ENCODE measurements at places on chromosomes 13 and 19.

DNA sequence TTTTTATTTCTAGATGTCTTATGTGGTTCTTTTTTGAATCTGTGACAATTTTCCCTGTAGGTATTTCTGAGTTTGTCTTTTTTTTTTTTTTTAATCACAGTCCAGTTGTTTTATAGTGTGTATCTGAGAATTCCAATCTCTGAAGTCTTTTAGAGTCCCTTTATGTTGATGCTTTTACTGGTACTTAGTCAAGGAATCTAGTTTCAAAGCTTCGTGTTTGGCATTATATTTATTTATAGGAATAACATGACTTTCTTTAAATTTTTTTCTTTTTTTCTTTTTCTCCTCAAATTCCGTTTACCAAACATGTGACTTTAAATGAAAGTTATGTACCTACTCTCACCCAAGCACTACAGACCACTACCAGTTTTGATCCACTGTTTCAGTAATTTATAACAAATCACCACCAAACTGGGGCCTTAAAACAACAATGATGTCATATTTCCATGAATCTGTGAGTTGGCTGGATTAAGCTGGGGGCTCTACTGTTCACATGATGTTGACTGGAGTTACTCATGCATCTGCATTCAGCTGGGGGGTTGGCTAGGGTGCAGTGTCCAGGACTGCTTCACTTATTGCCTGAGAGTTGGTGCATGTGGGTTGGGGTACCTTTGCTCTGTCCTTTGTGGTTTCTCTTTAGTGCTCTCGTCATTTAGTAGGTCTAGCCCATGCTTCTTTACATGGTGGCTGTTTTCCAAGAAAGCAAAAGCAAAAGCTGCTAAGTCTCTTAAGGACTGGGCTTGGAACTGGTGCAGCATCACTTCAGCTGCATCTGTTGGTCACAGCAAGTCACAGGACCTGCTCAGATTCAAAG, 22.3 kb downstream of the KCTD4 start:
- no peak for DNase-seq

DNA sequence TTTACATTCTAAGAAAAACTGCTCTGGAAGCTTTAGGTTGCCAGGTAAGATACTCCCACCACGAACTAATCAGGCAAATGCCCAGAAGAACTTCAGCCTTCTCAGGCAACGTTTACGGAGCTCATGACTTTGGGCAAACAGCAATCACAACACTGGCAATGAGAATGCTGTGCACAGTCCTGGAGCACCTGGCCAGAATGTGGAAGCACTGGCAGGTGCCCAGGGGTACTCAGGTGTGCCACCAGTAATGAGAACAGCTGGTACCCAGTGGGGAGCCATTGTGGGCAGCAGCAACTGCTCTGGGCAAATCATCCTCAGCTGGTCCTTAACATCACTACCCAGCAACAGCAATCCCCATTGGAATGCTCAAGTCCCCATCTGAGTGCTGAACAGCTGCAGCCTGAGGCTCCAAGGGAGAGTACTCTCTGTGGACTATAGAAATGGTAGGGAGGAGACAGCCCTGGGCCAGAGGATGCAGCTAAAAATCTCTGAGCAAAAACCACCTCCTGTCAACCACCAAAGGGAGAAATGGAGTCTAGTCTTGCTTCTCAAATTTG, 210.0 kb downstream of the FOXO1 start:
- DNase-seq = no peak

- DNase-seq = no peak
These were observed 17.1 kb upstream of the WASF3 start for GRCh38 chr13:26540334-26540733.

- DNase-seq = no peak
These were observed 306.4 kb upstream of the ZNF507 start for GRCh38 chr19:32038961-32039360.

- no peak for DNase-seq
These were observed 82.1 kb downstream of the CHST8 start for GRCh38 chr19:33703821-33704220.

- no peak for DNase-seq
These were observed 8.5 kb downstream of the SIGLEC11 start for GRCh38 chr19:49952479-49952836.

DNA sequence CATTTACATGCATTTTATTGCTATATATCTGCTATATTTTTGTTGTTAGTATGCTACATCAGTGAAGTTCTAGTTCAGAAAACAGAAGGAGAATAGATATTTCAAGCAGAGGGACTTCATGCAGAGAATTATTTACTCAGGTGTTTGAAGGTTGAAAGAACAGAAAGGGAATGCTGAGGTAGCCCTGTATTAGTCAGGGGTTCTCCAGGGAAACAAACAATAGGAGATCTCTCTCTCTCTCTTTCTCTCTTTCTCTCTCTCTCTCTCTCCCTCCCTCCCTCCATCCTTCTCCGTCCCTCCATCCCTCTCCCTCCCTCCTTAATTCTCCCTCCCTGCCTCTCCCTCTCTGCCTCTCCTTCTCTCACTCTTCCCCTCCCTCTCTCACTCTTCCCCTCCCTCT, 114.3 kb upstream of the TDRD3 start:
- DNase-seq = no peak

GRCh38 chr13:59542303-59542702, 621.4 kb downstream of the DIAPH3 start:
- no peak for DNase-seq

- DNase-seq = no peak
These were observed 16.8 kb upstream of the ADGRE2 start for GRCh38 chr19:14795078-14795721.

- peak; percentile 48 for DNase-seq
These were observed 18.7 kb upstream of the ZNF888 start for GRCh38 chr19:52941941-52942385.

- no peak for DNase-seq
These were observed 326.3 kb downstream of the DCLK1 start for GRCh38 chr13:35804901-35805300.

GRCh38 chr19:41302624-41303351, 7.2 kb upstream of the CCDC97 start:
- peak; percentile 45 for DNase-seq

DNA sequence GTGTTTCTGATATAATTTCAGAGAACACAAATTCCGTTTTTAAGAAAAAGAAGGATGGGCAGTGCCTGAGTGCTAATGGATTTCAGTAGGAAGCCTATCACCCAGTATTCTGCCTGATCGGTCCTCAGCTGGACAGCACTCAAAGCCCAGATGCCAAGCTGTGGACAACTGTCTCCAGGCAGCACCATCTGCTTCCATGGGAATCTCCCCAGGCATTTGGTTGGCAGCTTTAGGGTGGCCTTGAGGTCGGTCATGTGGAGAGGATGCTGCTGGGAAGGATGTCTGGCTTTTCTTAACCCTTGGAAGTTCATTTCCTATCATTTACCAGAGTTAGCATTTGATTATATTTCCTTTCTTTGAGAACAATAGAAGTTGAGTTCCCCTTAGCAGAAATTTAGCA, 311.7 kb downstream of the TBC1D4 start:
- no peak for DNase-seq

- no peak for DNase-seq
These were observed 63.4 kb downstream of the INSR start for GRCh38 chr19:7230826-7231225.

- no peak for DNase-seq
These were observed 215.1 kb downstream of the DNAJC15 start for GRCh38 chr13:43238341-43239083.

GRCh38 chr19:48121909-48122371, 11.3 kb upstream of the PLA2G4C start:
- no peak for DNase-seq

GRCh38 chr13:30997697-30998096, 65.2 kb downstream of the TEX26 start:
- DNase-seq = no peak

- DNase-seq = no peak
These were observed at the start of gene GZMM for GRCh38 chr19:543910-544608. Gene GZMM (plus strand): TSS chr19:544053. CDS start chr19:544072, 19 bp downstream.

DNA sequence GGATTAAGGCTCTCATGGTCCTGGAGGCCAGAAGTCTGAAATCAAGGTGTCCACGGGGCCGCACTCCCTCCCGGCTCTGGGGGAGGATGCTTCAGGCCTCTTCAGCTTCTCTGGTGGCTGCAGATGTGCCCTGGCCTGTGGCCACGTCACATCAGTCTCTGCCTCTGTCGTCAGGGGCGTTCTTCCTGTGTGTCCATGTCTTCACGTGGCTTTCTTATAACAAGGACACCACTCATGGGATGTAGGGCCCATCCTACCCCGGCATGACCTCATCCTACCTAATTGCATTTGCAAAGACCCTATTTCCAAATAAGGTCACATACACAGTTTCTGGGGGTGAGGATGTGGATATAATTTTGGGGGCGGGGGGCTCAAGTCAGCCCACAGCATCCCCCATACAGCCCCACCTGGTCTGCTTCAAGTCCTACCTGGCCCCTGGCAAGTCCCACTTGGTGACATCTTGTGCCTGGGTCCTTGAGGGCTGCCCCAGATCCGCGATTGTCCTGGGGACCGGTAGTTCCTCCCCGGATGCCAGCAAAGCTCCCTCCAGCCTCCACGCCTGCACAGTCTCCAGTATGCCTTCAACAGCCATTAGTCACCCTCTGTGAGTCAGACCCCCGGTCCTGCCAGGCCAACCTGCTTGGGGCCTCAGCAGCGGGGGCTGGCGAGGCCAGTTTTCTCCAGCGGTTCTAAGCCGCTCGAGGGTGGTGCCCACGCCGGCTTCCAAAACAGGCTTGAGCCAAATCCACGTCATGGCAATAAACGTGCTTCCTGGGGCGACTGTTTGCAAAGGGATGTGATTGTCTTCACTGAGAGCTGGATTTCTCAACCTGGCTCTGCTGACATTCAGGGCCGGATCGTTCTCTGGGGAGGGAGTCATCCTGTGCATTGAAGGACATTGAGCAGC, 32.2 kb downstream of the MYO9B start:
- peak; percentile 74 for DNase-seq

GRCh38 chr13:67390462-67391086, 160.4 kb upstream of the PCDH9 start:
- DNase-seq = no peak

DNA sequence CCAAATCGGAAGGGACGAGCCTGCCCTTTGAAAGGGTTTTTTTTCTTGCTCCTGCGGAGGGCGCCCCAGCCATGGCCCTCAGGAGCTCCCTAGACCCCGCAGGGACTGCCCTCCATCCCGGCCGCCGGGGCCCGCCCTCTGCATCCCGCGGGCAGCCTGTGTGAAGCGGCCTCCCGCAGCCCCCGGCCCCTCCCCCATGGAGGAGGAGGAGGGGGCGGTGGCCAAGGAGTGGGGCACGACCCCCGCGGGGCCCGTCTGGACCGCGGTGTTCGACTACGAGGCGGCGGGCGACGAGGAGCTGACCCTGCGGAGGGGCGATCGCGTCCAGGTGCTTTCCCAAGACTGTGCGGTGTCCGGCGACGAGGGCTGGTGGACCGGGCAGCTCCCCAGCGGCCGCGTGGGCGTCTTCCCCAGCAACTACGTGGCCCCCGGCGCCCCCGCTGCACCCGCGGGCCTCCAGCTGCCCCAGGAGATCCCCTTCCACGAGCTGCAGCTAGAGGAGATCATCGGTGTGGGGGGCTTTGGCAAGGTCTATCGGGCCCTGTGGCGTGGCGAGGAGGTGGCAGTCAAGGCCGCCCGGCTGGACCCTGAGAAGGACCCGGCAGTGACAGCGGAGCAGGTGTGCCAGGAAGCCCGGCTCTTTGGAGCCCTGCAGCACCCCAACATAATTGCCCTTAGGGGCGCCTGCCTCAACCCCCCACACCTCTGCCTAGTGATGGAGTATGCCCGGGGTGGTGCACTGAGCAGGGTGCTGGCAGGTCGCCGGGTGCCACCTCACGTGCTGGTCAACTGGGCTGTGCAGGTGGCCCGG, 815 bp downstream of the MAP3K10 start:
- DNase-seq = no peak

- no peak for DNase-seq
These were observed 44.0 kb downstream of the SUCLA2 start for GRCh38 chr13:47957073-47957472.

DNA sequence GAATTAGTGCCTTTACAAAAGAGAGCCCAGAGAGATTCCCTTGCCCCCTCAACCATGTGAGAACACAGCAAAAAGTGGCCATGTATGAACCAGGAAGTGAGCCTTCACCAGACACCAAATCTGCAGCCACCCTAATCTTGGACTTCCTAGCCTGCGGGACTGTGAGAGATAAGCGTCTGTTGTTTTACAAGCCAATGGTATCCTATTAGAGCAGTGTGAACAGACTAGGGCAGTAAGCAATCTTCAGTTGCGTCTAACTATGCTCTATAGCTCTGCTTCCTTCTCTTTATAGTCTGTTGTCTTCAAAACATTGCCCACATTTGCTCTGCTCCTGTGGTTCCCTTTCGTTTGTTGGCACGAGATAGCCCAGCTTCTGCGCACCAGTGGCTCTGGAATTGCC, 109.5 kb upstream of the FNDC3A start:
- peak; percentile 22 for DNase-seq

GRCh38 chr19:29263305-29264135, 50.6 kb upstream of the UQCRFS1 start:
- peak; percentile 12 for DNase-seq

DNA sequence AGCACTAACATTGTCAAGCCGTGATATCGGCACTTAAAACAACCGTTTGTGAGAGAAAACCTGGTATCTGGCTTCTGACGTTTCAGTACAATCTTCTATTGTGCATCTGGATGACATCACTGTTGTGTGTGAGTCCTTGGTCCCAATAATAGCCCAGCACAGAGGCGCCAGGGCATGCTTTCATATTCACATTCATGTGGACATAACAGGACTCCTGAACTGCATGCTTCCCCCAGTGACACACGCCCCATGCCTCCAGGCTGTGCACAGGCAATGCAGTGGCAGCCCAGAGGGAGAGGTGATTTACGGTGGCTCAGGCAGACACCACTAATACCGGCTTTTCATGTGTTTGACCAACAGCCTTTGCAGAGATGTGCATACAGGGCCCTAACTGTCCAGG, 58.1 kb downstream of the MRPL57 start:
- DNase-seq = no peak

DNA sequence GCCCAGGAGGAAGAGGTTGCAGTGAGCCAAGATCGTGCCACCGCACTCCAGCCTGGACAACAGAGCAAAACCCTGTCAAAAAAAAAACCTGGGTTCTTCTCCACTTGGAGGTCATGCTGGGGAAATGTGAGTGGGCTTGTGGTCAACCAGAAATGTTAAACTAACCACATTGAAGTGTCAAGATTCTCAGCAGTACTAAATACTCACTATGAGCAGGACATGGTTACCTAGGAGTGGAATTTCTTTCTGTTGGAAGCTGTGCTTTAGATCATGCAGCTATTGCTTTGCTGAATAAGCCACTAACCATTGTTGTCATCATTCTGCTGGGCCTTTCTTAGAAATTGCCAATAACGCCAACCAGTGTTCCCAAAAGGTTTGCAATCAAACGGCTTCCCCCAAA, 253.3 kb upstream of the TSHZ3 start:
- no peak for DNase-seq

GRCh38 chr13:73096173-73096572, 37.4 kb downstream of the KLF5 start:
- no peak for DNase-seq

GRCh38 chr19:13581576-13581975, 75.3 kb upstream of the CACNA1A start:
- DNase-seq = no peak

DNA sequence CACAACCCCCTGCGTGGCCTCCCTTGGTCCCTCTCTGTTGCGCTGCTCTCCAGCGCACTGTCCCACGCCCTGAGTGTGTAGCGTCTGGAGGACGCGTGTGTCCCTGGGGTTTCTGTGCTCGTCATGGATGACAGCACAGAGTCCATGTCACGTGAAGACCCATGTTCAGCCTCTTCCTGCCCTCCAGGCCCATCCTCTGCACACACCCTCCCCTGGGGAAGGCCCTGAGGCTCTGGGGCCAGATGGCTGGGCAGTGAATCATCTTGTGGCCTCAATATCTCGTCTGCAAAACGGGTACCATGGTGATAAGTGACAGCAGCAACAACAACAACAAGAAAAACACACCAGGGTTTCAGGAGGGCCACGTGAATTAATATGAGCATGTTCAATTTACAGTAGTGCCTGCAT, 71.5 kb upstream of the ARHGEF7 start:
- no peak for DNase-seq
